PC-9 (cell line): ENCODE measurements at places on chromosomes 7 and 10. TPM values are rescaled to one million over a fixed set of nuclear protein-coding genes. Genes with fewer than 3 reads are reported as not detected.

- no peak for DNase-seq
Measured at GRCh38 chr10:92241501-92241900, 49.4 kb downstream of the CPEB3 start.

Gene PIP
- not detected in 2 replicates for total RNA-seq

- no peak for DNase-seq
Measured at GRCh38 chr10:132846631-132847415, 60.9 kb upstream of the NKX6-2 start.

GRCh38 chr10:3347413-3348182 is 175.0 kb upstream of the PITRM1 start:
- no peak for DNase-seq

Gene CSTF2T
- total RNA-seq = 18.4 and 22.4 TPM in 2 replicates

Gene CYP3A4
- not detected in 2 replicates for total RNA-seq

GRCh38 chr7:101087334-101088068 is 2.2 kb downstream of the TRIM56 start:
- DNase-seq = no peak

Gene LRRN3
- total RNA-seq = not detected in 2 replicates

Gene TLX1
- not detected in 2 replicates for total RNA-seq

Gene PLEKHS1
- 2.9 and 4.9 TPM in 2 replicates for total RNA-seq

DNA sequence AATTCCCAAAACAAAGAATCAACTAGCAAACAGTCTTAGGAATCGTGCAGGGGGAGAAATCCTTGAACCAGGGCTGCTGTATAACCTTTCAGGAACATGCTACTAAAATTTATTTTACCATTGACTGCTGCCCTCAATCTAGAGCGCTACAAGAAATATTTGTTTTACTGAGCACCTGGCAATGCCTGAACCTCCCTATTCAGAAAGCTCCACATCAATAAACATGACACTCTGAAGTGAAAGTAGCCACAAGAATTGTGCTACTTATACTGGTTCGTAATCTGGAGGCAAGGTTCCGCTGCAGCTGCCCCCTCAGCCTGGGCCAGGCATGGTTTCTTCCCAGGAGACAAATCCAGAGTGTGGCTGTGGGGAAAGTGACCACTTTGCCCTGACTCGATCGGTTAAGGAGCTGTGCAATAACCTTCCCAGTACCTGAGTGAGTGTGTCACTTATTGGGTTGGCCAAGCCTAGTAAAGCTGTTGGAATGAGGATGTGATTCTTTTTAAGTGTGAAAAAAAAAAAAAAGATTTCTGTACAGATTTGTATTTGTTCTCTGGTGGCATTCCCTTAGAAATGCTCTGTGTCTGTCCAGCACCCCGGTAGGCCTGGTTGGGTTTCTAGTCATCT is 7.7 kb downstream of the VWA2 start:
- peak; percentile 54 for DNase-seq

GRCh38 chr7:128041203-128041602 is 10.0 kb upstream of the LRRC4 start:
- DNase-seq = peak; percentile 50

DNA sequence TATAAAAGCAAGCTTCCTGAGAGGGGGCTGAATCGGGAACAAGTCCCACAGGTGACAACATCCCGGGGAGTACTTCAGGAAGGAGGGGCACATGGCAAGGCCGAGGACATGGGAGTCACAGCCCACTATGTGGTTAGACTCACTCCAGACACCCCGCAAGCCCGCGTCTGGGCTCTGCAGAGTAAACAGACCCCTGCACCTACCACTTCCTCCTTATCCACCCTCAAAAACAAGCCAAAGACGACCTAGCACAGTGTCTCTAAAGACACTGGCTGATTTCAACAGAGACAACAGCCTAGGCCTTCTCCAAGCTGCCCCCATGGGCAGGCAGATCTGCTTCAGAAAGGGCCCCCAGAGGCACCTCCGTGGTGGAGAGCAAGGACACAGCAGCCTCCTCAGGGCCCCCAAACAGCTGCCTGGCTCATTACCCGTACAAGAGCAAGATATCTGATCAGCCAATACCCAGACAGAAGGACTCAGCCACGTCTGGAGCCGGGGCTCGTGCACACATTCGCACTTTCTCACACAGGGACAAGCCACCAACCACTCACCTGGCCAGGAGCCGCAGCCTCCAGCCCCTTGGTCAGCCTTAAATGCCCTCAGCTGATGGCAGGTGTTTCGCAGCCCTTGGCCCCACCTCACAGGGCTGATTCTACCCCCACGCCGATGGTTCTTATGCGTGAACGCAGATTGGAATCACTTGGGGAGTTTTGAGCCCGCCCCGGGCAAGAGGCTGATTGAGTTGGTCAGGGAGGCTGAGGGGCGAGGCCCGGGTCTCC is 10.7 kb upstream of the KPNA7 start:
- no peak for DNase-seq

DNA sequence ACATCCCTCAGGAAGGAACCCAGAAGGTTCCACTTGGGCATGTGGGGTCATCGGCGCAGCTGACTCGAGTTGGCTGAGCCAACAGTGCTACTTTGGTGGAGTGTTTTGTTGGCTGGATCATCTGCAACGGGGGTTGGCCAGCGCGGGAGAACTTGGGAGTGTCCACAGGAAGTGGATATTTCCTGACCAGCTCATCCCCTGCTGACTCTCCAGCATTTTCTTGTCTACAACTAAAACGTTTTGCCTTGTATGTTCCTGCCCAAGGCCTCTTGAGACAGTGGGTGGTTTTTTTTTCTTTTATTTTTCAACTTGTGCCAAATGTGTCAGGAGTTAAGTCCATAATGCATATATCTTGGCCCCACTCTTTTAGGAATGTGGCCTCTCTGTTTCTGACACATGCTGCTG is 208.6 kb downstream of the ZNF365 start:
- DNase-seq = no peak

GRCh38 chr10:95881316-95881715 is 26.5 kb upstream of the CC2D2B start:
- DNase-seq = no peak

Gene IGF2BP3
- 132 and 139 TPM in 2 replicates for total RNA-seq

DNA sequence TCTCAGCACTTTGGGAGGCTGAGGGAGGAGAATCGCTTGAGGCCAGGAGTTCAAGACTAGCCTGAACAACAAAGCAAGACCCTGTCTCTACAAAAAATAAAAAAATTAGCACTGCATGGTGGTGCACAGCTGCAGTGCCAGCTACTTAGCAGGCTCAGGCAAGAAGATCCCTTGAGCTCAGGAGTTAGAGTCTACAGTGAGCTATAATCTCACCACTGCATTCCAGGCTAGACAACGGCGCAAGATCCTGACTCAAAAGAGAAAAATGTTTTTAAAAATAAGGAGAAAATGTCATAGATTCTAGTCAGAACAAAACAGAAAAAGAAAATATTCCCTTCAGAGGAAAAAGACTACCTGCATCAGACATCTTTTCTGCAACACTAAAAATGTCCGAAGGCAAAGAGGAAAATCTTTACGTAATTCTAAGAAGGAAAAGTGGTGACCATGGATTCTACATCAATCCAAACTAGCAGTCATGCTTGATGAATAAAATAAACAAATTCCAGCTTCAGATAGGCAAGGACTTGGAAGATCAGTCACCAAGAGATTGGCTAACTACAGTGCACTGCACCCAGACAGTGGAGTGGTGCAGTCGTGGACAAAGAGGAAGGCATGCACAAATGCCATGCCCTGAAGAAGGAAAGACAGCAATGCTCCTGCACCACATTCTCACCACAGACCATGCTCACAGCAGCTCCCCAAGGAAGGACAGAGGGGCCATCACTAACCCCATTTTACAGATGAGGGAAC is 54.3 kb downstream of the ERCC6 start:
- no peak for DNase-seq

- peak; percentile 92 for DNase-seq
Measured at GRCh38 chr10:30422981-30423654, 10.9 kb upstream of the MAP3K8 start.

- DNase-seq = no peak
Measured at GRCh38 chr10:115063701-115064658, 29.2 kb upstream of the ATRNL1 start.

Gene IL2RA
- total RNA-seq = not detected in 2 replicates

DNA sequence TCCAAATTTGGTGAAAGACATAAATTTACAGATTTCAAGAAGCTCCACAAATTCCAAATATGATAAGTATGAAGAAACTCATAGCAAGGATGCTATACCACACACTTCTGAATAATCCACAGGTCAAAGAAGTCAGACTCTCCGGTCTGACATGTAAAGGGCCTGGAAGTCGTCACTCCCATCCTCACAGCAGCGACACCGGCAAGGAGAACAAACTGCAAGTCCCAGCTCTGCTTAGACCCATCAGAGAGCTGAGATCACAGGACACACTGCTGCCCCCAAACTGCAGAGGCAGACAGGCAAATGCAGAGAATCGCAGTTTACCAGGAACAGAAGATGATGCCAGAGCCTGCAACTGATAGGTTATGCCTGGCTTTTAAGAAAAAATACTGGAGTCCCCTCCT is 62.0 kb downstream of the AMZ1 start:
- DNase-seq = no peak

Gene GARIN1A
- 0.57 and 0.78 TPM in 2 replicates for total RNA-seq

Gene GFRA1
- 0.05 and 0.11 TPM in 2 replicates for total RNA-seq

- DNase-seq = no peak
Measured at GRCh38 chr7:24115661-24116060, 168.3 kb upstream of the NPY start.

DNA sequence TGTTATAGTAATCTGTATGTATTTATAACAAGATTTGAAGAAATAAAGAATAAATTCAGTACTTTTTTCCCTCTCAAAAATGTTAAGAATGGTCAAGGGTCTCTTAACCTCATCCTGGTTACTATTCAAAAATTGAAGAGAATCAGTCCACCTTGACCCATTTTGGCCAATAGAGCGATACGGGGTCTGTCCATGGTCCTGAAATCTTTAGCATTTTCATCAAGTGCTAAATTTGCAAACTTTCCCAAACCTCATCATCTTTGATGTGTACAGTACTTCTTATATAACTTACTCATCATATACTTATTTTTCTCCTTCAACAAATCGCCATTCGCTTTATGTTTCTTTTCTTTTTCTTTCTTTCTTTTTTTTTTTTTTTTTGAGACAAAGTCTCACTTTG is 23.6 kb downstream of the TMEM178B start:
- no peak for DNase-seq

DNA sequence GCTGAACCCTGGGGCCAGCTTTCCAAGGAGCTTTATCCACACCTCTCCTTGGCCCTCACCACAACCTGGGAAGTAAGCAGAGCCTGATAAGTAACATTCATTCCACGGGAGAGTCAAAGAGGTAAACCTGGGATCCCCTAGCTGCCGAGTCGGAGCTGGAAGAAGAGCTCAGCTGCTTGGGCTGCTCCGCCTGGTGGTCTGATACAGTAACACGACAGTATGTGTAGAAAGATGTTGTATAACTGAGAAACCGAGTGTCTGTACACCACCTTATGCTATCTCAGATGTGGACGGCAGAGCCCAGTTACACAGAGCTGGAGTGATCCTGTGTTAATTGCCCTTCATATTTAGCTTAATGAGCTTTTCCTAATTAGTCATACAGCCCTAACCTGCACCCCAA is 151.3 kb upstream of the KMT2E start:
- DNase-seq = peak; percentile 4

GRCh38 chr7:83355143-83355542 is 192.5 kb upstream of the PCLO start:
- DNase-seq = no peak

GRCh38 chr10:44281089-44281613 is 103.7 kb downstream of the CXCL12 start:
- no peak for DNase-seq

DNA sequence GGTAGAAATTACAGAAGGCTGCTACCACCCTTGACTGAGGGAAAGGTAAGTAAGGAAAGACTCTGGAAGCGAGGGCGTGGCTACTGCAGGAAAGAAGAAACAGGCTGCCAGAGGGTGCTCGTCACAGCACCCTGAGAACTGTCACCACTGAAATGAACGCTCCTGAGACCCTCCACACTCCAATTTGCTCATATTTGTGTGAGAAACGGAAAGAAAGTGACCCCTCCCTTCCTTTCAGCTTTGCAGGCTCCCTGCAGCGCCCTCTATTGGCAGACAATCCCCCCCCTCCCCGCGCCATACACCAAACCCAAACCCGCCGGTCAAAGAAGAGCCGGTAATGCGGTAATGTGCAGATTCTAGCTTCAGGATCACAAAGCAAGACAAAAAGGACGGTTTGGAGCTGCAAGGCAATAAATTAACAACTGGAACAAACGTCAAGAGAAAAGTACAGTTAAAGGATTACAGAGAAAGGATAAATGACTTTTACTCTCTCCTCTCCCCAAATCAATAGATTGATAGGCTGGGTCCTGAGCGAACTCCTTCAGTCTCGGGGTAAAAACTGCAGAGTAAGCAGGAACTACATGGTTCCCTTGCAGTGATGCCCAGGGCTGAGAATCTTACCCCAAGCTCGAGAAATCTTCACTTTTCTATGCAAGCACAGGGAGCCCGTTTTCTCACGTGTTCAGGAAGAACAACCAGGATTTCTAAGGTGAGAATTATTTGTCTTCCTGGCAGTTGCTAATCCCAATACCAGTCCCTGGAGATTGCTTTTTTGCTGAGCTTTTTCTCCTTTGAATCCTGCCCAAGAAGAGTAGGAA is 47.6 kb downstream of the STEAP1B start:
- DNase-seq = no peak

DNA sequence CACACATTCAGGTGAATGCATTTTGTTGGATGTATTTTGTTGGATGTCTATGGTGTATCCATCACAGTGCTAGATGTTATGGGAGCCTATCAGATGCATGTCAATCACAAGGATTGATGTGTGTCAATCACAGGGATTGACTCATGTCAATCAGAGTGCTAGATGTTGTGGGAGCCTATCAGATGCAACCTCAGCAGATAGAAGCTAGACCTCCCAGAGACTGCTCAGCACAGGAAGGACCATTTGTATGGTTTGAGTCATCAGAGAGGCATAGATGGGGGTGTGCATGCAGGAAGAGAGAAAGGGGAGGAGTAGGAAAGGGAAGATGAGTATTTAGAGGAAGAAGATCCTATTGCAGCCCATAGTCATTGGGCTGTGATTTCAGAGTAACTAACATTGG is 48.3 kb upstream of the PITRM1 start:
- no peak for DNase-seq

Gene RNF32
- 2.2 and 2.7 TPM in 2 replicates for total RNA-seq

- peak; percentile 70 for DNase-seq
Measured at GRCh38 chr7:157337316-157338149, 729 bp downstream of the DNAJB6 start.

Gene FFAR4
- total RNA-seq = 0.25 TPM in 1 of 2 replicates, not detected in the other

Gene RPA3
- 147 and 166 TPM in 2 replicates for total RNA-seq

Gene ANKRD7
- 2.4 and 6.9 TPM in 2 replicates for total RNA-seq

GRCh38 chr7:46256870-46257661 is 336.0 kb upstream of the IGFBP3 start:
- DNase-seq = peak; percentile 24

DNA sequence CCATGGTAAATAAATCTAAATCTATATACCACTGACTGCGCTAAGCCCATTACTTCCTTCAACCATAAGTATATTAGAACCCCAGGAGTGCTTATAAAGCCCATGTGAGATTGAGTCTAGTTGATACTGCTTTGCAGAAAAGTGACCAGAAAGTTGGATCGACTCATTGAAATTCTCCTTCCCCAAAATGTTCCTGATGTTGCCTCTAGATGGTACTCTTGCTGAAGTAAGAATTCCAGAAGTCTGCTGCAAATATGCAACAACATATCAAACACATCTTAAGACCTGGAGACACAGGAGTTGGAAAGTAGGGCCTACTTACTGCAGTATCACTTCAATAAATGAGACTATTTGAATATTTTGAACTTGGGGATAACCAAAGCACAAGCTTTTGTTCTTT is 550.8 kb downstream of the IPMK start:
- DNase-seq = no peak

GRCh38 chr7:102291056-102291915 is 4.6 kb downstream of the SH2B2 start:
- no peak for DNase-seq
